Sigmoid colon (tissue), 7 donors: ENCODE measurements at places on chromosomes 7 and 10.

- no peak for DNase-seq
Observed at GRCh38 chr10:24034571-24034970, 174.4 kb upstream of the KIAA1217 start.

- DNase-seq: peak; percentile 66
Observed at GRCh38 chr7:94907026-94907810, at the start of gene PPP1R9A. Gene PPP1R9A, plus strand, starts transcription at chr7:94907594. Its CDS starts 2,520 bp downstream, at chr7:94910114.

GRCh38 chr7:4765776-4766490 lies 9.5 kb upstream of the AP5Z1 start:
- no peak for DNase-seq

- no peak for DNase-seq
Observed at GRCh38 chr7:55570939-55571338, 1.4 kb downstream of the VOPP1 start.

DNA sequence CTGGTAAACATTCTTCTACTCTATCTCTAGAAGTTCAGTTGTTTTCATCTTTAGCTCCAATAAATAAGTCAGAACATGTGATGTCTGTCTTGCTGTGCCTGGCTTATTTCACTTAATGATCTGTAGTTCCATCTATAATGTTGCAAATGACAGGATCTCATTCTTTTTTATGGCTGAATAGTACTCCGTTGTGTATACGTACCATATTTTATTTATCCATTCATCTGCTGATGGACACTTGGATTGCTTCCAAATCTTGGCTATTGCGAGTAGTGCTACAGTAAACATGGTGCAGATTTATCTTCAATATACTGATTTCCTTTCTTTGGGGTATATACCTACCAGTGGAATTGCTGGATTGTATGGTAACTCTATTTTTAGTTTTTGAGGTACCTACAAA lies 124.4 kb downstream of the ZNF33B start:
- no peak for DNase-seq

DNA sequence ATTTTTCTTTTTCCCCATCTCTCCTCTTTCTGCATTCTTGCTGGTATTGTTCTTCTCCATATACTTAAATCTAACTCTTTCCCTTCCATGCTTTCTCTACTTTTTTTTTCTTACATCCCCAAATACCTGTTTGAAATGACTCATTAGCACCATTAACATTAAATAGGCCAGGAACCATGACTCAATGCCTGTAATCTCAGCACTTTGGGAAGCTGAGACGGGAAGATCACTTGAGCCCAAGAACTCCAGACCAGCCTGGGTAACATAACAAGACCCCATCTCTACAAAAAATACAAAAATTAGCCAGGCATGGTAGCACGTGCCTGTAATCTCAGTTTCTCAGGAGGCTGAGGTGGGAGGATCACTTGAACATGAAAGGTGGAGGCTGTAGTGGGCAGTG lies 1026.8 kb downstream of the GATA3 start:
- DNase-seq: no peak

DNA sequence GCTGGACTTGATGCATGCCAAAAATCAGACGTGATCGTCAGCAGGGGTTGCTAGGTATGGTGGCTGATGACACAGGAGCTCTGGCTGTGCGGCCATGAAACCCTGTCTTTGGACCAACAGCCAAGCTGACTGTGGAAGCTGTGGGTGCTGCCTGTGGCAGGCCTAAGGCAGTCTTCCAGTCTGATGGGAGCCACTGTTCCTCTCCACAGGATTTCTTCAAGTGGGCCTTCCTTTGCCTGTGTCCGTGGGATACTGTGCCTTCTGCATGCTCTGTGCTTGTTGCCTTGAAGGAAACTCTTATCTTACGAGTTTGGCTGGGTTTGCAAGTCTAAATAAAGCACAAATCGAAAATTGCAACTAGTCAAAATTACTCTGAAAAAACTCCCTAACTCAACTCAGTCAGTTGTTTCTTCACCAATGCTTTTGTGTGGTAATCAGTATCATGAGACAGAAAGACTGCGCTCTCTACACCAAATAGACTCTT lies 101.9 kb upstream of the PDLIM1 start:
- no peak for DNase-seq

GRCh38 chr10:26821699-26822570 lies 38.8 kb downstream of the ABI1 start:
- no peak for DNase-seq

GRCh38 chr7:36400036-36400435 lies 10.4 kb downstream of the ANLN start:
- no peak for DNase-seq

DNA sequence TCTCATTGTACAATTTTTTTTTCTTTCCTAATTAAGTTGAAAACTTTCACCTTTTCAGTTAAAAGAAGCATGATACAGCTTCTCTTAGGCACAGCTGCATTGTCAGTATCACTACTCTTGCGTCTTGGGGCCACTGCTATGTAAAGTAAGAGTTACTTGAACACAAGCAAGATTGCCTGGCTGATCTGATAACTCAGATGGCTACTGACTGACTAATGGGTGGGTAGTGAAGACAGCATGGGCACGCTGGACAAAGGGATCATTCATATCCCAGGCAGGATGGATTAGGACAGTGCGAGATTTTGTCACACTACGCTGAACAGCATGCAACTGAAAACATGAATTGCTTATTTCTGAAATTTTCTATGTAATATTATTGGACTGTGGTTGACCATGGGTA lies 11.6 kb upstream of the ADAMTS14 start:
- peak; percentile 33 for DNase-seq

DNA sequence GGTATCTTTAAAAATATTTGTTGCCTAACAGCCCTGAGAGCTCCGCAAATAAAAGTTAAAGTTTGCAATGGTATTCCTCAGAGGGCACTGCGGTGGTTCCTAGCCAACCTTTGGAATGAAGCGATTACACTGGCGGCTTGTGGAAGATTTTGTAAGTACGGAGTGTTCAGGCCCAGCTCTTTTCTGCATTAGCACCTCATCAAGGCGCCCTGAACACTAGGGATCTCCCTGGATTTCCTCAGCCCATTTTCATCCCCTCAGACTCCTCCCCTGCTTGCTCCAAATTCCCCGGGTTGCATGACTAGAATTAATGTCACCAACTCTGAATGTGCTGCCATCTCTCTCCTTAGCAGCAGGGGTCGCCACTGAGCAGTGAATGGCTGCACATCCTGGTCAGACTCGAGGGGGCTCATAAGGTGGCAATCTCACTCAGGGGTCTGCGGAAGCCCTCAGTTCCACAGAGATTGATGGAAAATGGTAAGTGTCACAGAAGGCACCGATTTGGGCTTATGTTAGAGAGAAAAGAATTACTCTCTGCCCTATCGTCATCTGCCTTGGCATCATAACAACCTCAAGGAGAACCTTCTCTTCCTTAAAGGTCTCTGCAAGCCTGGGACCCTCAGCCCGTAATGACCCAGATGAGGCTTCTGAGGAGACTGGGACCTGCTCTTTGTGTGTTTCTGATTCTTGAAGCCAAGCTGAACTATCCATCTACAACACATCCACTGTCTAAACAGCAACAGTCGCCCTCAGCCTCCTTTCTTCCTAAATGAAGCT lies 262.8 kb upstream of the AOAH start:
- no peak for DNase-seq

- DNase-seq: no peak
Observed at GRCh38 chr7:106927536-106927935, 62.5 kb downstream of the PIK3CG start.

DNA sequence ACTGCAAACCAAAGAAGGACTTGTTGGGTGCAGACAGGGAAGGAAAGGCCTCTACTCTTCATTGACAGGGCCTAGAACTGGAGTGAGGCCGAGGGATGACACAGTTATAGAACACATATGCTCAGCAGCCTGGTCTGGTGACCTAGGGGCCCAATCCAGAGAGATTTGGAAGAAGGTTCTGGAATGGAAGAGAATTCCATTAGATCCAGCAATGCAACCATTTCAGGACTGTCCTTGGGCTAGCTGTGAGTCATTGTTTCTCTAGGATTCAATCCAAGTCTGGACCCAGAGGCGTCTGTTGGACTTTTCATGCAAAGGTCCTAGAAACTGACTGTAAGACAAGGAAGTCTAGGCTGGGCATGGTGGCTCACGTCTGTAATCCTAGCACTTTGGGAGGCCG lies 59.2 kb downstream of the WIPF3 start:
- DNase-seq: no peak

- no peak for DNase-seq
Observed at GRCh38 chr10:103599211-103599610, 105.7 kb downstream of the NEURL1 start.

GRCh38 chr7:21128062-21128817 lies 299.6 kb upstream of the SP4 start:
- DNase-seq: no peak

DNA sequence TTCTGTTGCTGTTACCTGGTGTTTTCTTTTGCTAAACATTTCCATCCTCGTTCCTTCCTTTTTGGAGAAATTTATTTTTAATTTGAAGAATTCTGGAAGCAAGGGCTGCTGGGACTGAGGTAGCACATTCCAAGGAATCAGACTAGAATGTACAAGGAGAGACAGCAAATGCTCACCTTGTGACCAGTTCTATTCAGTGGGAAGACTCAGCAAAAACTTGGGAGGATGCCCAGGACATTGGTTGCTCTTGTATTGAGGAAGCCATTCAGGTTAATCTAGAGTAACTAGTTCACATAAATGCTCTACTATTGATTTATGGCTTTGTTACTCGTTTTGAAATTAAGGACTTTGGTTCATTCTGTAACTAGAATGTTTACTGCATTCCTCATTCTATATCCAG lies 11.3 kb downstream of the PLCE1 start:
- no peak for DNase-seq

DNA sequence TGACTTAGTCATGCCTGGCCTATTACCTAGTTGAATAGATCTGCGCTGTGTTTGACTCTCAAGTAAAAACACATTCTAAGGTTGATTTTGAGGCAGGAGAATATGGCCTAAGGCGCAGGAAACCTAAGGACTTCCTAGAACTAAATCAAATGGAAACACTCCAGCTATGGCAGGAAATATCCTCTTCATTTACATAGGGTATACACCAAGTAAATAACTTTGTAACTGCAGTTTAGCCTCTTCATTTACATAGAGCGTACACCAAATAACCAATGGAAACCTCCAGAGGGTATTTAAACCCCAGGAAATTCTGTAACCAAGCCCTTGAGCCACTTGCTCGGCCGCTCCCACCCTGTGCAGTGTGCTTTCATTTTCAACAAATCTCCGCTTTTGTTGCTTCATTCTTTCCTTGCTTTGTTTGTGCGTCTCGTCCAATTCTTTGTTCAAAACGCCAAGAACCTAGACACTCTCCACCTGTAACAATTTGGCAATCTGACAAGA lies 35.6 kb upstream of the XRCC2 start:
- no peak for DNase-seq

- DNase-seq: no peak
Observed at GRCh38 chr10:114103284-114103683, 59.6 kb downstream of the ADRB1 start.

- DNase-seq: no peak
Observed at GRCh38 chr7:39567294-39567693, 1.1 kb downstream of the YAE1 start.

GRCh38 chr7:10662982-10663884 lies 310.4 kb upstream of the PHF14 start:
- no peak for DNase-seq

DNA sequence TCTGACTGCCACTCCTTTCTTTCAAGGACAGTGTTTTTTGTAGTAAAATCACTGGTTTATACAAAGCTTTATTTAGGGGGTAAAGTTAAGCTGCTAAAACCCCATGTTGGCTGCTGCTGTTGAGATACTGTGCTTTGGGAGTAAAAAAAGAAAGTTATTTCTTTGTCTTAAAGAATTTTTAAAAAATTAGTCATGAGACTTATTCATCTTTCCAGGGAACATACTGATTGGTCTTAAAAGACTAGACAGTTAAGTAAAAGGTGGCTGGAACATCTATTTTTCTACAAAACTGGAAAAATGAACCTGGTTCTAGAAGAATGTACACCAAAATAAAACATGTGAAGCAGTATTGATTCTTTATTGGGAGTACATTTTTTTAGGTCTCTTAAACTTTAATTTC lies 20.6 kb downstream of the BBIP1 start:
- no peak for DNase-seq

DNA sequence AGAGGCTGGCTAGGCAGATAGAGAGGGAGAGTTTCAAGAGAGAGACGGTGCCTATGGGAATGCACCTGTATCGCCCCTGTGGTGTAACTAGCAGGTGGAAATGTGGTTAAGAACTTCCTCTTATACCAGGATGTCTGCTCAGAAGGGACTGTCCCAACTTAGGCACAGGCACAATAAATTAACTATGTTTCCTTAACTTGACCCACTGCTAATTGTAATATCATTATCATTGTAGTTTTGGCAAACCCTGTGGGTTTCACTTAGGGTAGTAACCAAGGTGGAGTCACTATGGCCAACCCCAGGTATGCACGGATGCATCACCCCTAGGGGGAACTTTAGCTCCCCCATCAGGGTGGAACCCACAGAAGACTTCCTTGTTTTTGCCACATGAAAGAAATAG lies 455.7 kb downstream of the DGKB start:
- DNase-seq: no peak

- DNase-seq: no peak
Observed at GRCh38 chr7:86201767-86202166, 441.9 kb upstream of the GRM3 start.

DNA sequence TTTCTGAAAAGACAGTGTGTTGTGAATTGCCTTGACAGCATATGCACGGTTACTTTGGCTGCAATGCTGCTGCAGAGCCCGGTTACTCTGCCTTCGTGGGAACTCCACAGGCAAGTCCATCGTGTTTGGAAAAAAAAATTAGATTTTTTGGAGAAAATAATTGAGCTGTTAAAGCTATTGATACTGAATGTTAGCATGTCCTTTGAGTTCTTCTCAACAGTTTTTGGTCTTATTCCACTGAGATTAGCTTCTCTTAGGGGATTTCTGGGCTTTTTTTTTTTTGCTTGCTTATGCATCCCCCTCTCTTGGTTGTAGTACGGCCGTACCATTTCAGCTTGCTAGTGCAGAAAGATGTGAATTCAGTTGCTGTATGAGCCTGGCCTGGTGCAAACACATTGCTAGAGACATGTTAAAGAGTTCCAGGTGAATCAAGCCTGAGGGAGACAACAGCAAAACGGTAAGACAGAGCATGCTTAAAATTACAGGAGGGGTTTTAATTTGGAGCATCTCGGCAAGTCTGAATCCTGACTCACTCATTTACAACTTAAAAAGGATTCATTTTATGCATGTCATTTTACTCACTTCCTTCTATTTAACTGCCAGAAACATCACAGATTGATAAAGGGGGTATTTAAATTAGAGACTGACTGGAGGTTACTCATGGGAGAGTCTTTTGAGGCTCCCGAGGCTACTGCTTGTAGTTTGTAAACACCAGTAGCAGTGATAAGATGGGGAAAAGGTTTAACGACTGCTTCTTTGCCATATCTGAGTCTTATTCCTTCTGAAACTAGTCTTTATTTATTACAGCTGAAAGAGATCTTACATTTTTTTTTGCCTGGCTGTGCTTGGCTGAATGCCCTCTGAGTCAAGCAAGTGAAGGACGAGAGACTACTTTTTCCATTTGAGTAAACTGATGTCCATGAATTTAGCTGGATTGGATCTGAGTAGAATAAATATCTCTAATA lies 113.7 kb downstream of the CDK14 start:
- no peak for DNase-seq

- DNase-seq: no peak
Observed at GRCh38 chr7:15915686-15916293, 229.3 kb upstream of the MEOX2 start.

- no peak for DNase-seq
Observed at GRCh38 chr7:111531993-111532392, 30.3 kb downstream of the IMMP2L start.

GRCh38 chr7:36129048-36129534 lies 24.0 kb upstream of the EEPD1 start:
- DNase-seq: no peak

- DNase-seq: no peak
Observed at GRCh38 chr10:126135177-126135576, 238.8 kb downstream of the FANK1 start.
